ENCODE measurements at places on chromosomes 2 and 18.

- no peak for DNase-seq
These were observed 29.6 kb downstream of the KCNF1 start for GRCh38 chr2:10941383-10941782.

DNA sequence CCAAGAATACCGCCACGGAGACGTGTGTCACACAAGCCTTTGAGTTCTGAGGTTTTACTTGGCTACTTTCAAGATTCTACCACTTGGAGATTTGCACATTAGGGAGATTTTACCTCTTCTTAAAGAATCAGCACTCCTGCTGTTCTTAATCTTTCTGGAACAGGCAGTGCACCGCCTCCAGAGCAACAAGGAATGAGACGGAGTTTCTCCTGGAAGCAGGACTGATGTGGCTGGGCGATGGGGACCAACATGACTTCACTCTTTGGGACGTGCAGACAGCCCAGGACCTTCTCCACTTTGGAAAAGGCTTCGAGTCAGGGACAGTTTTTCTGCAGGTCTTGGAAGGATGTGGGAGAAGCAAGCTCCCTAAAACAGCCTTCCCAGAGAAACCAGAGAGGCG, 255.2 kb downstream of the HDAC4 start:
- DNase-seq, result no peak

DNA sequence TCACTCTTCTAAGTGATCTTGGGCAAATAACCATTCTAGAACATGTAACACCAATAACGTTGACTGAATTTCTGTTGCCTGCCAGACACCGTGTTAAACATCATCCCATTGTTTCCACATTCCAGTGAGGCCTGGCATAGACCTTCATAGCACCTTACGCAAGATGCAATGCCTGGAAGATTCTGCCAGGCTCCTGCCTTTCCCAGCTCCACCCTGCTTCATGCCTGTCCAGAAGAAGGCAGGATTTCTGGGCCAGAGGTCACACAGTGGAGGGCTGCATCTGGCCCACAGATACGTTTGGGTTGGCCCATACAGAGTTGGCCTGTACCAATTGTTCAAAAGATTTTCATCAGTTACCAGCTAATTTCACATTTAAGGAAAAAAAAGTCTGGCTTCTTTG, 46.3 kb downstream of the EN1 start:
- DNase-seq, result no peak

- DNase-seq, result no peak
These were observed 817 bp downstream of the DSC2 start for GRCh38 chr18:31101183-31102024.

- no peak for DNase-seq
These were observed 14.8 kb downstream of the LRRFIP1 start for GRCh38 chr2:237642038-237642734.

GRCh38 chr2:149387411-149387810, 57.0 kb downstream of the LYPD6 start:
- DNase-seq, result no peak

DNA sequence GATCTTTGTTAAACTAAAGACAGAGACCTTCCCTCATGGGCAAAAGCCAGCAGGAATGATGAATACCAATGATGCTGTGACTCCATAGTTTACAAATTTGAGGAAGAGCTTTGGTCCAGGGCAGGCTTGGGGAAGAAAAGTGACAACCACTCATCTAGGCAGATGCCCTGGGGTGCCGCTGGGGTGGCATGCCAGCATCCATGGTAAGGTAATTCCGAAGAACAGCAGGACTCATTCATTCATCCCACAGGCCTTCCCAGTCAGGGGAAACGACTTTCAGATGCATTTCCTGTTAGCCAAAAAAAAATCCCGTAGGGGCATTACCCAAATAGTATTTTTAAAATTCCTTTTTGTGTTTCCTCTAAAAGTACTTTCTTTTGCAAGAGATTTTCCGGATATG, 180.7 kb upstream of the SERPINE2 start:
- DNase-seq, result no peak

- DNase-seq, result no peak
These were observed 124.6 kb downstream of the LRATD1 start for GRCh38 chr2:14756981-14757657.

- no peak for DNase-seq
These were observed 105.5 kb downstream of the NOL10 start for GRCh38 chr2:10584242-10584753.

- no peak for DNase-seq
These were observed 23.7 kb downstream of the PLEK start for GRCh38 chr2:68388772-68389171.

DNA sequence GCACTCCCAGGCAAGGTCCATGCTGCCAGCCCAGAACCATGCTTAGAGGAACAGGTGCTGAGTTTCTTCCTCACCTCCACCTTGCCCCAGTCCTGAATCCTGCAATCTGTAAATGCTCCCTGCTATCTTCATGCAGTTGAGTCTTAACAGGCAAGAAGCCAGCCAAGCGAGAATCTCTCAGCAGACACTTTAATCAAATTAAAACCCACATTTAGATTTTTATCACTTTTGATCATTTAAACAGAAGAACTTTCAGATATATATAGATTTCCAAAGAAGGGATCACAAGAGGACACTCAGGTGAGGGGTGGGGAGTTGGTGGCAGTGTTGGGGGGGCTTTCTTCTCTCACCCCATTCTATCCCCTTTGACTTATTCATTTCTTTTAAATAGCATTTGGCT, 25.9 kb upstream of the LBH start:
- DNase-seq, result no peak

DNA sequence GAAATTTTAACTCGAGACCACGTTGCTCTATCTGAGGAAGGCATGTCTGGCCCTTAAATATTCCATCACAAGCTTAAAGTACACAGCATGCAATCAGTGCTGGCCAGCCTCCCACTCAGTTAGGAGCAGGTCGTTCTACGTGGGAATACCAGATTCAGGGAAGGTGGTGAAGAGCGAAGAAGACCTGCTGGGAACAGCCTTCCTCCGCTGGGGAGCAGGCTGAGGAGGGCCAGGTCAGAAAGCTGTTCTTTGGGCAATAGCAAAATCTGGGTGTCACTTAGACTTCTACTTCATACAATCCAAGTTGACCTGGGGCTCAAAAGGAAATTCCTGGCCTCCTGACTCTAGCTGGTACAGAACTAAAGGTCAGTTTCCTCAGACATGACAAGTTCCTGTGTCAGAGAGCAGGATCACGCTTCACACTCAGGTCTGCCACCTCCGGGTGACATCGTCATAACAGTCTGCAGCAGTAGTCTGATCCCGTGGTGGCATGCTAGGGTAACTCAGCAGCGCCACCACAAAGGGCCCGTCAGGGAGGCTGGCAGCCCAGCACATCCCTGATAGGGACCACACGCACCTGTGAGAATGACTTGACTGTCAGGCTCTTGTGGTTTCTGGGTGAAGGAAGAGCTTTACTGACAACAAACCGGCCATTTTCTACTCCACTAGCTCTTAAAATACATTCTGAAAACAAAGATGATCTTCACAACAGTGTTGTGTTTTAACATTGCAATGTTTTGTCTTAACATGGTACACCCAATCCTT, 35.2 kb upstream of the NAPG start:
- DNase-seq, result peak; percentile 30

DNA sequence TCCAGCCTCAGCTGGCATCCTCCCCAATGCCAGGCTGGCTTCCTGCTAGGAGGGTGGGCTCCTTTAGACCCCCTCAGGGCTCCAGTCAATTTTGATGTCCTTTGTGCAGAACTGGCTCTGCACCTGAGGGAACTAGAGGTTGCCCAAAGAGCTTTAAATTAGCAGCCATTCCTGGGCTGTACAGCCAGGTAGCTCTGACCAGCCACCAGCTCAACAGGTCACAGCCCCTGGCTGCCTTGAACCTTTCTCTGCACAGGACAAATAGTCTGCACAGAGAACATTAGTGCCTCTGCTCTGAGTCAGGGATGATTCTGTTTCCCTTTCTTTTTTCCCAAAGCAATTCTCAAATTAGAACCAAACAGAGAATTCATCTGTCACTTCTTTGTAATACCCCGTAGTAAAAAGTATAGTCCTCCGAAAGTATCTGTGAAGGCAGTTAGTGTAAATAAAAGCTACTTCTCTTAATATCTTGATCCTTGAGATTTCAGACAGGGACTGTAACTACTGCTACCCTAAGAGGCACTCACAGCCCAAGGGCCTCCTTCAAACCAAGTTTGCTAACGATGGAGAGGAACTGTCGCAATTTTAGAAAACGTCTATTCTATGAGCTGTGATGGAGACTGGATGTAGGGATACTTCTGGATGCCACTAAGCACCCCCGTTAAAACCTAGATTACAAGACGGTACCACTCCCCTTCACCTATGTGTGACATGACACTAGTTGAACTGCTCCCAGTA, 3.0 kb downstream of the TTC32 start:
- DNase-seq, result no peak

DNA sequence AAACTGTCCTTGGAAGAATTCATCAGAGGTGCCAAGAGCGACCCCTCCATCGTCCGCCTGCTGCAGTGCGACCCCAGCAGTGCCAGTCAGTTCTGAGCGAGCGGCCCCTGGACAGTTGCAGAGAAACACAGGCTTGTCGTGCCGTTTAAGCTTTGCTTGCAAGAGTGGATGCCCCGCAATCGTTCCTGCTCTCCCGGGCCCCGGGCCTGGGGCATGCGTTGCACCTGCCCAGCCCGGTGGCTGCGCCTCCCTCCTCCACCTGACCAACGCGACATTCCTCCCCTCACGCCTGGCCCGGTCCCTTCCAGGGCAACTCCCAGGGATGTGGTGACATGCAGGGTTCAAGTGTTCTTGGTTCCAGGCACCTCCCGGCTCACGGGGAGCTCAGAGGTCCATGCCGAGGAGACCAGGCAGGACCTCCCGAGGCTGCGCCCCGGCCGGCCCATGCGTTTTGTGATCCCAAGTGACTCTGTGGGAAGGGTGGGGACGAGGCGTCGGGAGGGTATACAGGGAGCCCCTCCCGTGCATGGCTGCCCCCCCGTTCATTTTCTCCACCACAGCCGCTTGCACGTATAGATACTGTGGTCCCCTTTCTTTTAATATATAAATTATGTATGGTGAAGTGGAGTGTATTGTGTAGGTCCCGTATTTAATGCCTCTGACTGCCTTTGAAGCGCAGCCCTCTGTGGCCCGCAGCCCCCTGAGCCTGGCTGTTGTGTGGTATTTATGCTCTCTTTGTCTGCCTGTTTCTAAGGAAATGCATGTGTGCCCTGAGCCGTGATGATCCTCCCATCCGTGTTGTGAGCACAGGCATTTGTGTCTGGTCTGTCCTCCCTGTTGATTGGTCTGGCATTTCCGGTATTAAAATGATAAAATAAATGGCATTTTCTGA, 21.2 kb downstream of the ODC1 start:
- no peak for DNase-seq

DNA sequence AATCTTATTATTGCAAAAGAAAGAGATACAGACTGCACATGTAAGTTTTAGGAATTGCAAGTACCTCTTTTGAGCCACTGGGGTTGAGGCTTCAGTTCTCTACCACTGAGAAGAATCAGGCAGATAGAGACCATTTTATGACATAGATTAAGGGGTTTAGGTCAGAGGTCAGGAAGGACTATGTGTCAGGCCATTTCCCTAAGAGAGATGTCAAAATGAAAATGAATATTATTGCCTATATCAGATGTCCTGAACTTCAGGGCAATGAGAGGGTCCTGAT, 113.7 kb downstream of the GATA6 start:
- DNase-seq, result no peak
